ENCODE measurements at places on chromosomes 4 and X.

- DNase-seq, result no peak
These were observed 122.6 kb upstream of the CXorf66 start for GRCh38 chrX:140087875-140088274.

- no peak for DNase-seq
These were observed 113.3 kb upstream of the H2AZ1 start for GRCh38 chr4:100063355-100063754.

DNA sequence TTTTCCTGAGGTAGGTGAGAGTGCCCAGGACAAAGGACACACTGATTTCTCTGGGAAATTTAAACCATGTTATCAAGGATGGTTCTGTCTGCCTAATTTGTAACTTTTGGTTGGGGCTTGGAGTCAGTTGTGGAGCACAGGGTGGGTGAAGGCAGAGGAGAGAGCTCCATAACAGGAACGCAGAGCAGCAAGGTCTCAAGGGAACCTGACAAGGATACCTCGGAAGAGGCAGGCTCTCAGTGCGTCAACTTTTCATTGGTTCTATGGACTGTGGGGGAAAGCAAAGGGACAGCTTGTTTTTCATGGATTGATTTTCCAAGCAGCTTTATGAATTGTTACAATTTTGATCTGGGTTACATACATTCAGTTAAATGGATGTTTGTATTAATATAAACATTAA, 110.4 kb downstream of the SLIT2 start:
- no peak for DNase-seq

DNA sequence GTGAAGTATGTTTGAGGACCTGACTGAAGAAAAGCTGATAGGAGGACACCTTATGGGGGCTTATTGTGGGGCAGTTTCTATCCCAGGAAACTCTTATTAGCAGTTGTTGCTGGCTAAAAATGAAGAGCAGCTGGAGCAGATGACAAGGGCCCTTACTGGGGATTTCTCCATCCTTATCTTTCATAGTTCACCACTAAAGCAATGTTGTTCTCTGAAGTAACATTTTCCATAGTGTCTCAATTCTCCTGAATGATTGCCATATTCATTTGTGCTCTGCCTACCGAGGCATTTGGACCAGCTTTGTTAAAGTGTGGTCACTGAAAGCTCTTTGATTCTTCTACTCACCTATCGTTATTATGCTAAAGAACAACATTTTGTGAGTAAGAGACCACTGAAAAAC, 7.7 kb downstream of the ENOX2 start:
- no peak for DNase-seq

GRCh38 chr4:8002525-8003309, 63.1 kb upstream of the AFAP1 start:
- no peak for DNase-seq

- DNase-seq, result no peak
These were observed 1.5 kb downstream of the TSPAN5 start for GRCh38 chr4:98656886-98657285.

- DNase-seq, result peak; percentile 52
These were observed 28.6 kb downstream of the HADH start for GRCh38 chr4:108018040-108018883.

- no peak for DNase-seq
These were observed 1.2 kb upstream of the XK start for GRCh38 chrX:37684426-37684825.

DNA sequence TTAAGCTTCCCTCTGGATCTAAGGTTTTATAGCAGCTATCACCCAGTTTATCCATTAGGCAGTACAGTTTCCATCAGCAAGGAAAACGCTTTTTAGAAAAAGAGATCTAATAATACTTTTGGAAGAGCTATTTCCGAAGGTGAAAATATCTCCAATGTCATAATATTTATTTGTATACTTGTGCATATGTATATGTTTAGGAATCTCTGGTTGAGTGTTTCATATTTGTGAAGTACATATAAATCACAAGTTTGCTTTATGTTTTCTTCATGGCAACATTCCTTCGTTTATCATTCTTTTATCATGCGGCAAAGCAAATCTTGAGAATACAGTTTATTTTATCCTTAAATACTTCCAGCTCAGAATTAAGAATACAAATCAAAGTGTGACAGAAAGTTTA, 6.2 kb upstream of the PCDH18 start:
- no peak for DNase-seq

GRCh38 chrX:1386338-1387127, 5.4 kb downstream of the SLC25A6 start:
- no peak for DNase-seq

DNA sequence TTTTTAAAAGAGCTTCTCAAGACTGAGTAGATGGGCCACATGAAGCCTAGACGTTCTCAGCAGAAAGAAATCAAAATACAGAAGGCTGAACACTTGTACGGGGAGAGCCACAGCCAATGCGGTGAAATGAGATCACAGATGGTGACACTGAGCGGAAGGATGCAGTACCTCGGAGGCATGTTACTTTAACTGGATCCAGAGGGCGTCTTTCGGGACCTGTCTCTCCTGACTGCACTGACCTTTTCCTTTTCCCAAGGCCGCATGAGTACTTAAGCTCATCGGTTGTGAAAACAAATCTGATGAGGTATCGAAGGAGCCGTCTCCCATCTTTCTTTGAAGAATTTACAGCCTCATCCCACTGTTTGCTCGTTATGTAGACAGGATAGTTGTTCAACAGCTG, 32.6 kb downstream of the BEND4 start:
- DNase-seq, result no peak

DNA sequence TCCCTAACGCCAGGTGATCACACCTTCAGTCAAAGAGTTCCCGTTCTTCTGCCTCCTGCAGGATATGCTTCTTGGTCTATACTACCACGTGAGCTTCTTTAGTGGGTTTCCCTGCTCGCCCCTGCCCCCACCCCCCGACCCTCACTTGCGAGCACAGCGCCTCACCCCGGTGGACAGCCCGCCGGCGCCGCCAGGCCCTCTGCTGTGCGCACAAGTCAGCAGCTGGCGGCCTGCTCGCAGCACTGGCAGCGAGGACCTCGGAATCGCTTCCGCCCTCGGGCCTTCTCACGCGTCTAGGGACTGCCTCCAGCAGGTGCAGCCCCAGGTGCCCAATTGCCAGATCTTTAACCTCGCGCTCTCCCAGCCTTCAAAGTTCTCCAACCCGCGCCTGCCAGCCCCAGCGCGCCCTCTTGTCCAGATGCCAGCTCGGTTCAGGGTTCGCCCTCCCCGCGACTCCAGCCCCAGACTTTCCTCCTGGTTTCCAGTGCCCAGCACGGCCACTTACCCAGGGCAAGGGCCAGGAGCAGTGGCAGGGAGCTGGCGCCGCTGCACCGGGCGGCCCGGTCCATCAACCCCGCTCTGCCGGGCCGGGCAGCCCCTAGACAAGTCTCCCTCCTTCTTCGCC, 454 bp downstream of the BTC start:
- no peak for DNase-seq

GRCh38 chr4:110296892-110297291, 98.5 kb upstream of the ELOVL6 start:
- no peak for DNase-seq

- DNase-seq, result no peak
These were observed 27.8 kb downstream of the SNX25 start for GRCh38 chr4:185237175-185237574.

DNA sequence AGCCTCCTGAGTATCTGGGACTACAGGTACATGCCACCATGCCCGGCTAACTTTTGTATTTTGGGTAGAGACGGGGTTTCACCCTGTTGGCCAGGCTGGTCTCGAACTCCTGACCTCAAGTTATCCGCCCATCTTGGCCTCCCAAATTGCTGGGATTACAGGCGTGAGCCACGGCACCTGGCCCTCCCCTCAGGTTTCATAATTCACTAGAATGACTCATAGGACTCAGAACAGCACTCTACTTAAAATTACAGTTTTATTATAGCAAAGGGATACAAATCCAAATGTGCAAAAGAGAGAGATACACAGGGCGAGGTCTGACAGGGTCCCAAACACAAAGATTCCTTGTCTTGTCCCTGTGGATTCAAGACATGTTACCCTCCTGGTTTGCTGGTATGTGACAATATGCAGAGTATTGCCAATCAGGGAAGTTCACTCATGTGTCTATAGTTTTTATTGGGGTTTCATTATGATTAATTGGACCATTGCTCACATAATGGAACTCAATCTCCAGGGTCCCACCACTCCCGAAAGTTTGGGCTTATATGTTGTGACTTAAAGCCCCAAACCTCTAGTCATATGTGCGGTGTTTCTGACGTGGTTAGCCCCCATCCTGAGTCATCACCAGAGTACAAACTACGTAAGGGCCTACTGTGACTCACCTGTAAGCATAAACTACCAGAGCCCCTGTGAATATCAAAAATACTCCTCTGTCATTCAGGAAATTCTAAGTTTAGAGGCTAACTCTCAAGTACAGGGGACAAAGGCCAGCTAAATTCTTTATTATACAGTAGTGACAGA, 5.2 kb downstream of the YIPF6 start:
- no peak for DNase-seq

GRCh38 chr4:141066690-141067089, 66.6 kb downstream of the RNF150 start:
- DNase-seq, result no peak

- no peak for DNase-seq
These were observed 36.3 kb downstream of the CORIN start for GRCh38 chr4:47801481-47802002.

GRCh38 chrX:139246295-139246694, 284.2 kb upstream of the F9 start:
- DNase-seq, result no peak

DNA sequence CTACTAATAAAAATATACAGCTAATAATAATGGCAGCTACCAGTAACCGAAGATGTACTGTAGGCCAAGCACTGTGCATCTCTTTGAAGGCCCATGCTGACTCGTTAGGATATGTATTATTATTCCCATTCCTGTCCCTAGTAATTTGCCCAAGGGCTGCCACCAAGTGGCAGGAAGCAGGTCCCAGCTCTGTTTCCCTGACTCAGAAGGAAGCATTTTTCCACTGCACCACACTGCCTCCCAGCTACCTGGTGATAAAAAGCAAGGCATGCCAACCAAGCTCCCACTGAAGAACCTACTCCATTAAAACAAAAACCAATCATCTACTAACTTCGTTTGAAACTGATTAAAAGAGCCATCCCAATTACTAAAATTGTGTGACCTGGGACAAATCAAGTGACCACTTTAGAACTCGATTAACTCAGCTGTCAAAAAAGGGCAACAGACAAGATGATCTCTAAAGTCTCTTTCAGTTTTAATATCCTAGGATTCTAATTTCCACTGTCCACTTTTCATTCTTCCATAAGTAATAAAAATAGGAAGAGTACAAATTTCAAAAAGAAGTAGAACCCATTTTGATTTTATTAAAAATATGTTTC, 24.3 kb upstream of the PGM2 start:
- DNase-seq, result peak; percentile 45

- DNase-seq, result no peak
These were observed 80.9 kb downstream of the PRDM5 start for GRCh38 chr4:120841580-120841979.

DNA sequence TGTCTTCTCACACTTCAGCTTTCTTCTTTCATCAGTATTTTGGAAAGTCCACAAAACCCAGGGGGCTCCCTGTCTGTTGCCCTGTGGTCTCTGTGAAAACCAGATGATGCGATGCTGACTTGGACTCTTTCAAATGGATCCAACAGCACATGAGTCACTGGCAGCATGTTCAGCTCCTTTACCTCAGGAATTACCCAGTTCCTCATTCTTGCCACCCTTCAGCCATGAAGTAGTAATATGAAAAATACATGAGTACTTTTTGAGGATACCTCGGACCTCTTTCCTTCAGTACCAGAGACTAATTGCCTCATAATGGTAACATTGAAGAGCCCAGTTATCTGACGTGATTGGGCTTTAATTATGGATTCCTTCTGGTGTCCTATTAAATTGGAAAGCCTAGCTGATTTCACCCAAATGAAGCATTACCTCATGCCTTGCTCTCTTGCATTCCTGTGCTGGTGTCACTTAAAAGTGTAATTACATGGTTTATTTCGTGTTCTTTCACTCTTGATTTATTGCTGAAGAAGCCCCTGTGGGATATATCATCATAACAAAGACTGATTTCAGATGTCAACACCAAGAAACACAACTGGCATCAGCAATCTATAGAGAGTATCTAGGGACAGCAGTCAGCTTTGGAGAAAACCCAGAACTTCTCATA, 63.4 kb downstream of the NFKB1 start:
- peak; percentile 38 for DNase-seq

DNA sequence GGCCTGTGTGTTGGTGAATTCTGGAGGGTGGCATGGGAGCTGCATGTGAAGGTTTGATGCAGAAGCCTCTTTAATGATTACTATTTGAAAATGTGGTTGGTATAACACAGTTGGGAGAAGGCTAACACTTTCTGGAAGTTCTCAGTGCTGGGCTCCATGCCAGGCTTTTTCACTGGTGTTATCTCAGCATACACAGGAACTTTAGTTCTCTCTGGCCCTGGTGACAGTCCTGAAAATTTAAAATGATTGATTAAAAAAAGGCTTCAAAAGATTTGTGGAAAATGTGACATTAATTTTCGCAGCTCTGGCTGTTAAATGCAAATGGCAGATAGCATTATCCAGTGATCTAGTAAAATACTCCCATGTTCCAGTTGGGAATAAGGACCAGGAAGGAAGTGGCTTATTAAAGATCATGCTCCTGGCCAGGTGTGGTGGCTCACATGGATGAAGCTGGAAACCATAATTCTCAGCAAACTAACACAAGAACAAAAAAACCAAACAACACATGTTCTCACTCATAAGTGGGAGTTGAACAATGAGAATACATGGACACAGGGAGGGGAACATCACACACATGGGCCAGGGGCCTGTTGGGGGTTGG, 36.6 kb downstream of the DIPK2B start:
- no peak for DNase-seq

DNA sequence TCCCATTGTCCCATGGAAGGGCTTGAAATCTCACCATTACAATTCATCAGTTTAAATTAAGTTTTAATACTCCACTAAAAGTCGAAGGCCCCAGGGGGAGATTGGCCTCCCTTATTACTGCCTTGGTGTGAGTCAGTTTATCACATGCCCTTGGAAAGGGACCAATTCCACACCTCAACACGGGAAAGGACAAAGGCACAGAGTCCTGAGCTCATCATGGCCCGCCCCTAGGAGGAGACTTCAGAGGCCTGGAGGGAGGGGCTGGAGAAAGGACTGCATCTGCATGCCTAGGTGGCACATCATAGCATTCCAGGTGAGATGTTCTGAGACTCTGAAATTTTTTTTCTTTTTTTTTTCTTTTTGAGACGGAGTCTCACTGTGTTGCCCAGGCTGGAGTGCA, 2.8 kb upstream of the SEL1L3 start:
- DNase-seq, result no peak
